Putamen (tissue), 1 donor: ENCODE measurements at places on chromosomes 13 and 19.

GRCh38 chr19:48635966-48636858, 967 bp downstream of the DBP start:
- no peak for DNase-seq

DNA sequence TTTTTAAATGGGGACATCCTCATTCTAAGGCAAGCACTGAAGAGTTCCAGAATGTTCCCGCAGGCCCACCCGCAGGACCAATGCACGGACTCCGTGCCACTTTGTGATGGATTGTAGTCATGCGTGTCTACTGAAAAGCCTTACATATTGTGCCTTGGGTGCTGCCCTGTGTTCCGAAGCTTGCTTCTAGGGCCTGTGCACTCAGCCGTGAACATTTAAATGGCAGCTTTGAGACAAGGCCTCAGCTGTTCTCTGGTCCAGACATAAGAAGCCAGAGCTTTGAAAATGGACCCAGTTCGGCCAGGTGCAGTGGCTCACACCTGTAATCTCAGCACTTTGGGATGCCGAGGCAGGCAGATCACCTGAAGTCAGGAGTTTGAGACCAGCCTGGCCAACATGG, 75.3 kb upstream of the CACNA1A start:
- no peak for DNase-seq

- no peak for DNase-seq
Measured at GRCh38 chr13:30978981-30979956, 46.8 kb downstream of the TEX26 start.

- no peak for DNase-seq
Measured at GRCh38 chr19:47991191-47991808, 670 bp downstream of the BSPH1 start.

DNA sequence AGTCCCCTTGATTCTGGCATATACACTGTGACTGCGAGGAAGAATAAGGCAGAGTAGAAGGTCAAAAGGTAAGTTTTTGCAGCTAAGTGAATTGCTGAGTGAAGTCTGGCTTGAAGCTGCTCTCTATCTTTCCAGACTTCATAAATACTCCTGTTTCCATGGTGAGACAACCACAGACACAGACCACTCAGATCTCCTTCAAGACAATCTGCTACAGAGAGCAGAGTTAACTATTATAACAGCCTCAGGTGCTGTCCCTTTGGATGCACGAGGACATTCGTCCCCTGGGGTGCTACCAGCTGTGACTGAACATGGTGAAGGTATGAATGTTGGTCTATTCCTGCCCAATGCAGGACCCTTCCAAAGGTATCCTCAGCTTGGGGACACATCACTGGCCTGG, 104.0 kb downstream of the MYCBP2 start:
- no peak for DNase-seq

DNA sequence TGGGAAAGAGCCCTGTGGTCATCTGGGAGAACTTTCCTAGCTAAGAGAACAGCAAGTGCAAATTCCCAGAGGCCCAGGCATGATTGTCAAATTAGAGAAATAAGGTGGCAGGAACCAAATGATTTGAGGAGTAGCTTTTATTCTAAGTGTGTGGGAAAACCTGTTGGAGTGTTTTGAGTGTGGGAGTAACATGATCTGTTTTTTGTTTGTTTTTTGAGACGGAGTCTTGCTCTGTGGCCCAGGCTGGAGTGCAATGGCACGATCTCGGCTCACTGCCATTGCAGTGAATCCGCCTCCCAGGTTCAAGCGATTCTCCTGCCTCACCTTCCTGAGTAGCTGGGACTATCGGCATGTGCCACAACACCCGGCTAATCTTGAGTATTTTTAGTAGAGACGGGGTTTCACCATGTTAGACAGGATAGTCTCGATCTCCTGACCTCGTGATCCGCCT, 2.4 kb downstream of the SAE1 start:
- DNase-seq: no peak

DNA sequence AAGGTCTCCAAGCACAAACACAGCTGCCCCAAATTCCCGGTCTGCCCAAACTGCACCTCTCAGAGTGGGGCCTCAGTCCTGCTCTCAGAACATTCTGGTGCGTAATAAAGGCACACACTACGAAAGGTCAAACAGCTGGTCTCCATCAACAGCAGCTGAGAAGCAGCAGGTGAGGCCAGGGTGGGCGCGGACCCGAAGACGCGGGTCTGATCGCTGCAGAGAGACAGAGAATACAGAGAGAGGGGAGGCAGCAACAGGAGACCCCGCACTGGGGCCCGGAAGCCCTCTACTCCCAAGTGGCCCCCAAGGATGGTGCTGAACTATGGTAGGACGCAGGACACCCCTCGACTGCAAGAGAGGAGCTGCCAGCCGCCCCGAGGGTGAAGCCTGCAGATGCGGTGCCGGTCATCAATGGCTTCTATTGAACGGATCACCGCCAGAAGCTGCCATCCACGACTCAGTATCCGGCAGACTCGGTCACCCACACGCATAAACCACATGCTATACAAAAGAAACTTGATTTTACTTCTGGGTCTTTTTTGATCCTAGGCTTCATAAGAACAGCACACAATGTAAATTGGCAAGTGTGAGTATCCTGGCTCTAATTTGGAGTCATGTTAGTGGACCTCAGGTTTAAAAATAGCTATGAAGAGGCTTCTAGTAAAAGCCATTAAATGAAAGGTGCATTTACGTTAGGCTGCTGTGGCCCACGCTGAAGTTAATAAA, 33.4 kb downstream of the STK24 start:
- DNase-seq: no peak

- no peak for DNase-seq
Measured at GRCh38 chr19:48896191-48896720, 2.3 kb downstream of the TULP2 start.

DNA sequence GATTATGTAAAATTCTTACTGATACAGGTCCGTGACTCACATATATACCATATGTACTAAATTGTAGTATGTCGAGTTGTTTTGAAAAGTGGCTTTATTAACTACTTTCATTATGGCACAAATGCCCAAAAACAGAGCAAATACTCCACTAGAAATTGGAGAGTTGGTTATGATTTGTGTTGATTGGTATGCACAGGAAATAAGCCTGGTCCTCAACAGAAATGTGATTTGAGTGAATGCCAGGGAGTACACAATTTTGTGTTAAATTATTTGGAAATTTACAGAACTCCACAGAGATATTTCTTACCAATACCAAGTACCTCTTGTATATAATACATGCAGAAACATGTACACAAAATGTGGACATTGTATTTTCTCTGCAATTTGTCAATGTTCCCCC, 676.7 kb downstream of the PCDH9 start:
- no peak for DNase-seq

- no peak for DNase-seq
Measured at GRCh38 chr13:28355046-28355821, 139.7 kb downstream of the FLT1 start.

DNA sequence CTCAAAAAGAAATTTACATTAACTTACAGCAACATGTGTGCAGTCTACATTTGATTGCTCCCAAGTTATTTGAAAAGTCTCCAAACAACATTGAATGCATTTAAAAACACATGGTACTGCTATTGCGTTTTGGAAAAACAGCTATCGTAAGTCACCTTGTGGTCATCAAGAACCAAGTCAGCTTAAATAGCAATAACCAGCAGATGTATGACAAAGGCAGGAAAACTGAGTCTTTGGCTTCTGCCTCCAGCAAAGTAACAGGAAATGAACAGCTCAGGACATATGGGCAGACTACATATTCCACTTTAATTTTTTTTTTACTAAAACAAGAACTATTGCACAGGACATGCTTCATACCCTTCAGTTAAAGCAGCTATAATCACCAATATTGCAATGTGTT, 580.6 kb upstream of the SPRY2 start:
- no peak for DNase-seq

DNA sequence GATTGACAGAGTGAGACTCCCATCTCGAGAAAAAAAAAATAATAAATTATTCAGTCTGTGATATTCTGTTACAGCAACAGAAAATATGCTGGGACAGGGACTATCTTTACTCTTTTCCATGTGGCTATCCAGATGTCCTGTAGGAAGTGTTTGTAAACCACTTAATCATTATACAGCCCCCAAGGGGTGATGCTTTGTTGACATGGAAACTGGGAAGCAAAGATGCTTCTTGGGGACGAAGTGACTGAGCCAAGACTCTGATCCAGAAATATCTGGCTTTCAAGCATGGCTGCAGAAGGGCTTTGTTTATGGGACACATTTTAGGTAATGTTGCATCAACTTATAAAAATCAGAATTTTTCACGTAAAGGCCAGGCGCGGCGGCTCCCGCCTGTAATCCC, 5.4 kb downstream of the ZNF8 start:
- no peak for DNase-seq

GRCh38 chr19:6092329-6093286, 17.7 kb downstream of the RFX2 start:
- peak; percentile 66 for DNase-seq

- no peak for DNase-seq
Measured at GRCh38 chr13:53112522-53112921, 83.9 kb downstream of the OLFM4 start.

- no peak for DNase-seq
Measured at GRCh38 chr13:30480292-30480950, 14.7 kb upstream of the HMGB1 start.

DNA sequence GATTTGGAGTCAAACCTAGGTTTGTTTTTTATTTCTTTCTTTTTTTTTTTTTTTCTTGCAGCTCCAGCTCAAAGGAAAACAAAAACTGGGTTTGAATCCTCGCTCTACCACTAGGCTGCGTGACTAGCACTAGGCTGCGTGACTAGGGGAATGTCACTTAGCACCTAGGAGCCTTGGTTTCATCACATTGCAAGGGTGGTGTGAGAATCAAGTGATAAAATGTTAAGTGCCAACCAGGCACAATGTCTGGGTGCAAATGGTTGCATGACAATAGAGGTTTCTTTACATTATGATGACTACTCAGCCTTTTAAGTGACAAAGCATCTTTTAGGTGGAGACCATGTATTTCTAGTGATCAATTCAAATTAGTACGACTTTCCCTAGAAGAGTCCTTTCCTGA, 27.9 kb downstream of the RCBTB2 start:
- DNase-seq: no peak

DNA sequence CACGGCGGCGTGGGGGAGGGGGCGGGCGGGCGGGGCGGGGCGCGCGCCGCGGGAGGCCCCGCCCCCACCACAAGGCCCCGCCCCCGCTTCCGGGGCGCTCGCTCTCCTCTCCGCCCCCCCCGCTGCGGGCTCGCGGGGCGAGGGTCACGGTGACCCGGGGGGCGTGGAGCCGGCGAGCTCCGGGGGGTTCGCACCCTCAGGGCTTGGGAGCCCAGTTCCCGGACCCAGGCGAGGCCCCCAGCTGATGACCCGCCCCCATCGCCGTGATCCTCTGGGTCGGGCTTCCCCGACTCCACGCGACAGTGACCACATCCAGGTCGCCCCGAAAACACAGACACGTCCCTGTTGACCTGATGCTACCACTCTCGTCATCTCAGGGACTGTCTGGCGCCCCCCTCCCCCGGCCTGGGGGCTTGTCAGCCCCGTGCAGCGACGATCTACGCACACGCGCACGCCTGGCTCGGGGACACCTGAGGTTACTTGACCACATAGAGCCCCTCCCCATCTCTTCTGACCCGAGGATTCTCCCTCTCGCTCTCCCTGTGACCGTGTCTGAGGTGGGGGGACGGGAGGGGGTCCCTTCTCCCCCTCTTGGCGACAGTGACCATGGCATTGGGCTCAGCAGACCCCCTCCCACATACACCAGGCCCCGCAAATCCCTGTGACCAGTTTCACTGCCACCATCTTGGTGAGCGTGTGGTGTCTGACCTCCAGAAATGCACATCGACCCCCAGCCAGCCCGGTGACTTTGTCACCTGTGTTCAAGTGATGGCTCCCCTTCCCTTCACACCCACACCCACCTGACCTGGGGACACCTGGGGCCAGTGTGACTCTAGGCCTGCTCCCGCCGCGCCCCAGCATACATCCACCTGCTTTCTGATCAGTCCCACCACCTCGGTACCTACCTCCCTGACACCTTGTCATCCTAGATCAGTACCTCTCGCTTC, 670 bp downstream of the MAP2K7 start:
- no peak for DNase-seq

- no peak for DNase-seq
Measured at GRCh38 chr13:26914624-26915023, 154.0 kb upstream of the GPR12 start.

- peak; percentile 67 for DNase-seq
Measured at GRCh38 chr13:80979035-80979641, 638.2 kb upstream of the SPRY2 start.

GRCh38 chr19:8611877-8612806, 1.6 kb upstream of the ADAMTS10 start:
- DNase-seq: no peak

GRCh38 chr19:1254530-1255185, 6.3 kb downstream of the MIDN start:
- no peak for DNase-seq

DNA sequence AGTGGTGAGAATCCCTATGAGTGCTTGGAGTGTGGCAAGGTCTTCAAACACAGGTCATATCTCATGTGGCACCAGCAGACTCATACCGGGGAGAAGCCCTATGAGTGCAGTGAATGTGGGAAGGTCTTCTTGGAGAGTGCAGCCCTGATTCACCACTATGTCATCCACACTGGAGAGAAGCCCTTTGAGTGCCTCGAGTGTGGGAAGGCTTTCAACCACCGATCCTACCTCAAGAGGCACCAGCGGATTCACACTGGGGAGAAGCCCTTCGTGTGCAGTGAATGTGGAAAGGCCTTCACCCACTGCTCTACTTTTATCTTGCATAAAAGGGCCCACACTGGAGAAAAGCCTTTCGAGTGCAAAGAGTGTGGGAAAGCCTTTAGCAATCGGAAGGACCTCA, 18.7 kb upstream of the AURKC start:
- DNase-seq: no peak

DNA sequence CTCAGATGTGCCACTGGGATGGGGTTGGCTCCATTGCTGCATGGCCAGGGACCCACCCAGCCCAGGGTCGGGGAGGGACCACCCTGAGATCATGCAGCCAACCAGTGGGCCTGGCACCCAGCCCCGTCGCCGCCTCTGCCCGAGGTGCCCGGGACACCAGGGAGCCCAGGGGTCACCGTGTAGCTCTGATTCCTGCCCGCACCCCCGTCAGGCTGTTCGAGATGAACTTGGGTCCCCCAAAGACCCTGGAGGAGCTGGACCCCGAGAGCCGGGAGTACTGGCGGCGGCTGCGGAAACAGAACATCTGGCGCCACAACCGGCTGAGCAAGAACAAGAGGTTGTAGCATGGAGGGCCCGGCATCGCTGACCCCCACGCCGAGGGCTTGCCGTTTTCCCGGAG, 4.6 kb downstream of the MRPL54 start:
- no peak for DNase-seq

DNA sequence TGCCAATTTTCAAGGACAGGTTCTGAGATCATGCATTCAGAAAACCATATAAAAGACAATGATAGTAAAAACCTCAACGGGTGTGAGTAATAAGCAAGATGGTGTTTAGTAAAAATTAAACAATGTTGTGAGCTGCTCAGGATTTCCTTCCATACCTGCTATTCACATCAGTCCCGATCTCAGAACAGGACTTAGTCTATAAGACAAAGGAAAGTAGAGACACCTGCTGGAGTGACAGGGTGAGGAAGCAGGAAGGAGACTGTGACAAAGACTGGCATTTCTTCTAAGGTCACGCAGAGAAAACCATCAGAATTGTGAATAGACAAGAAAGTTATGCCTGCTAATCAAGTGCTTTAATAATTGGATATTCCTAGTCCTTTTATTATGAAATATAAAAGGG, 648.0 kb downstream of the DACH1 start:
- DNase-seq: no peak

GRCh38 chr19:44972802-44973201, 17.6 kb downstream of the CLPTM1 start:
- DNase-seq: no peak

GRCh38 chr13:56755181-56755935, 385.4 kb upstream of the PRR20A start:
- DNase-seq: no peak
